ENCODE measurements at places on chromosomes 13 and 19.

GRCh38 chr19:12777217-12778016 lies 2.1 kb upstream of the HOOK2 start:
- DNase-seq = peak; percentile 74

GRCh38 chr13:106336668-106337067 lies 198.8 kb downstream of the EFNB2 start:
- DNase-seq = no peak

DNA sequence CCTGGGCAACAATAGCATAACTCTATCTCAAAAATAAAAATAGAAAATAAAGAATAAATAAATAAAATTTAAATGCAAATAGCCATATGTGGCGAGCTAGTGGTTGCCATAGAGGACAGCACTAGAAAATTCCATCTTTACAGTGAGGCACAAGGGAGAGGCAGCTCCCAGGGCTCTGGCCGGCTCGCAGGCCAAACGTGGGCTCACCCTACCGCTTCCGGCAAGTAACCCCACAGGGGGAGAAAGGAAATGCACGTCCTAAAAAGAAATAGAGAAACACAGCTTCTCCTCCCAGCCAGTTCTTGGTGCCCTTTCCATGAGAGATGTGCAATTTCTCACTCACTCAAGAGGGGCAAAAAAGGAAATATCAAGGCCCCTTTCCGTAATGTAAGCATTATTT lies 12.4 kb upstream of the GRWD1 start:
- no peak for DNase-seq

- DNase-seq = no peak
Observed at GRCh38 chr13:40407567-40407966, 258.9 kb downstream of the FOXO1 start.

GRCh38 chr13:112687836-112688559 lies 1.8 kb upstream of the ATP11A start:
- DNase-seq = no peak
